ENCODE measurements at places on chromosomes 7 and 10. TPM values are rescaled to one million over a fixed set of nuclear protein-coding genes. Genes with fewer than 3 reads are reported as not detected.

GRCh38 chr10:123864923-123865322 lies 26.7 kb downstream of the CPXM2 start:
- no peak for DNase-seq
- H3K4me1 ChIP-seq, result no peaks in the 10 kb centered on the region
- no peak overlapping the region for H3K4me3 ChIP-seq
- H3K36me3 ChIP-seq, result no peaks in the 10 kb centered on the region
- H3K27me3 ChIP-seq, result no peaks in the 10 kb centered on the region

GRCh38 chr10:44619521-44619920 lies 234.6 kb upstream of the CXCL12 start:
- no peaks in the 10 kb centered on the region for H3K4me1 ChIP-seq
- H3K4me3 ChIP-seq, result no peak overlapping the region
- H3K27ac ChIP-seq, result no peak overlapping the region
- no peak for DNase-seq

Gene HMX3
- total RNA-seq, result not detected

Gene TFR2
- total RNA-seq, result 0.19 TPM

DNA sequence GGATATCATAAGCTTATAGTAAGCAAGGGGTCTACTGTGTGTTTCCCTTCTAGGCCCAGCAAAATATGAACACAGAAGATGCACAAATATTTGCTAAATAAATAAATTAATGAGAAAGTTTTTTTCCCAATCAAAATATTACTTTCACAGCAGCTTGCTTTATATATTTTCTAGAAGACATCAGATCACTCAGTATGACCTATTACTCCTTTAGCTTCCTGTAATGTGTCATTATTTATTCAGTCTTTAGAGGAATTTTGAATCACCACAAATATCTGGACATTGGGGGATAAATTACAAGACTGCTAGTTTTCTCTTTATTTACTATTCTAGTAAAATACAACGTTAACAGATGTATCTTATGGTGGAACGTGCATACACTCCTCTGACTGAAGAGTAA lies 765.8 kb upstream of the POM121L12 start:
- no peak overlapping the region for H3K27ac ChIP-seq
- H3K4me3 ChIP-seq, result no peak overlapping the region
- no peaks in the 10 kb centered on the region for H3K27me3 ChIP-seq
- DNase-seq, result no peak
- H3K4me1 ChIP-seq, result no peaks in the 10 kb centered on the region

- no peak overlapping the region for H3K4me3 ChIP-seq
- DNase-seq, result no peak
- H3K27me3 ChIP-seq, result no peaks in the 10 kb centered on the region
Measured at GRCh38 chr7:128100949-128101713, 69.9 kb upstream of the LRRC4 start.

Gene GPC2
- 0.12 TPM for total RNA-seq

- no peak for DNase-seq
- H3K27ac ChIP-seq, result peak overlapping the region; percentile 89
- H3K27me3 ChIP-seq, result no peaks in the 10 kb centered on the region
- no peaks in the 10 kb centered on the region for H3K36me3 ChIP-seq
- H3K4me1 ChIP-seq, result no peaks in the 10 kb centered on the region
Measured at GRCh38 chr10:122126763-122127659, 138.0 kb downstream of the TACC2 start.

Gene KCNIP2
- 192 TPM for total RNA-seq

Gene MMD2
- total RNA-seq, result 0.19 TPM

- no peak overlapping the region for H3K4me3 ChIP-seq
- peaks cover 10% of the 10 kb centered on the region for H3K4me1 ChIP-seq
- no peaks in the 10 kb centered on the region for H3K27me3 ChIP-seq
- H3K27ac ChIP-seq, result no peak overlapping the region
- no peak for DNase-seq
Measured at GRCh38 chr7:50492770-50493519, 42.8 kb upstream of the FIGNL1 start.

Gene NCOA4
- total RNA-seq, result 259 TPM

GRCh38 chr7:138727336-138728099 lies 26.4 kb upstream of the SVOPL start:
- H3K27ac ChIP-seq, result no peak overlapping the region
- H3K36me3 ChIP-seq, result no peaks in the 10 kb centered on the region
- no peak for DNase-seq
- H3K4me3 ChIP-seq, result no peak overlapping the region

Gene IKZF1
- total RNA-seq, result 9.7 TPM

GRCh38 chr7:148747274-148747673 lies 48.6 kb downstream of the CUL1 start:
- DNase-seq, result no peak
- no peaks in the 10 kb centered on the region for H3K36me3 ChIP-seq
- H3K27ac ChIP-seq, result no peak overlapping the region
- H3K4me3 ChIP-seq, result no peak overlapping the region
- H3K4me1 ChIP-seq, result no peaks in the 10 kb centered on the region

- no peak for DNase-seq
- no peaks in the 10 kb centered on the region for H3K36me3 ChIP-seq
- no peak overlapping the region for H3K4me3 ChIP-seq
- H3K27me3 ChIP-seq, result no peaks in the 10 kb centered on the region
Measured at GRCh38 chr10:92907280-92907679, 59.0 kb downstream of the EXOC6 start.

DNA sequence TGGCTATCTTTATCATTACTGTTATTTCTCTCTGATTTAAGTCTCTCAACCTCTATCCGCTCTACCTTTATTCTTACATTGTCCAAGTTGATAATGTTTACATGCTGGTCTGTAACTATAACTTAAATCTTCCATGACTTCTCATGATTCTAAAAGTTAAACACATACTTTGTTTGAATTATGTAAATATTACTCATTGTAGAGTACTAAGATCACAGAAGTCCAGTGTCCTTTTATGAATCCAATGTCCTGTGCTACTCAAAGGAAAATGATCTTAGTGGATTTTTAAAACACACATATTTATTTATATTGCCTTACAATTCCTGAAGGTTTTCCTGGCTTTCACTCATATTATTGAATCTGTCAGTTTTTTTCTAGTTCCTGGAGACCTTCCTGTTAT lies 70.9 kb downstream of the BBS9 start:
- no peaks in the 10 kb centered on the region for H3K36me3 ChIP-seq
- DNase-seq, result no peak
- H3K27ac ChIP-seq, result no peak overlapping the region
- H3K27me3 ChIP-seq, result no peaks in the 10 kb centered on the region

DNA sequence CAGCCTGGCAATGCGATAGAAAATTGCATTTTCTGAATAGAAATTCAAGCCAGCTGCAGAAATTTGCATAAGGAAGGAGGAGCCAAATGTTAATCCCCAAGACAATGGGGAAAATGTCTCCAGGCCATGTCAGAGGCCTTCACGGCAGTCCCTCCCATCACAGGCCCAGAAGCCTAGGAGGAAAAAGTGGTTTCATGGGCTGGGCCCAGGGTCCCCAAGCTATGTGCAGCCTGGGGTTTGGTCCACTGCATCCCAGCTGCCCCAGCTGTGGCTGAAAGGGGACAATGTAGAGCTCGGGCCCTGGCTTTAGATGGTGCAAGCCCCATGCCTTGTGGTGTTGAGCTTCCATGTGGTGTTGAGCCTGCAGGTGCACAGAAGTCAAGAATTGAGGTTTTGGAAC lies 10.0 kb upstream of the GARIN1A start:
- no peak overlapping the region for H3K4me3 ChIP-seq
- H3K27ac ChIP-seq, result no peak overlapping the region
- no peaks in the 10 kb centered on the region for H3K4me1 ChIP-seq
- no peaks in the 10 kb centered on the region for H3K36me3 ChIP-seq
- no peaks in the 10 kb centered on the region for H3K27me3 ChIP-seq
- no peak for DNase-seq

DNA sequence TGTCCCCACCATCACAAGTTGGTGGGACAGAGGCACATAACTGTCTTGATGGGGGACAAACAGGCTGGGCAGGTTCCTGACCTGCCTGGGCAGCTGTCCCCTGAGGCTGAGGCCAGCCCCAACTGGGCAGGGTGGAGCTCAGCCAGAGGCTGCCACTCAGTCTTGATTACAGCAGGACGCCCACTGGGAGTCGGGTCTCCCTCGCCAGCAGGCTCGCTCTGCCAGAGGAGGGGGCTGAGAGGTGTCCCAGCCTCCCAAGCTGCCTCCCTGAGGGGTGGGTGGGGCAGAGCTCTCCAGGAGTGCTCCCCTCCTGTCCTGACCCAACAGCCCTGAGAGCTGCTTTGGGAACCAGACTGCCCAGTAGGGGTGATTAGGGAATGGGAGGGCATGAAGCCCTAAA lies 1.8 kb upstream of the CAMK2G start:
- H3K4me3 ChIP-seq, result no peak overlapping the region
- no peaks in the 10 kb centered on the region for H3K27me3 ChIP-seq
- H3K27ac ChIP-seq, result no peak overlapping the region
- no peak for DNase-seq
- peaks cover 3% of the 10 kb centered on the region for H3K4me1 ChIP-seq

Gene SLC16A9
- 0.90 TPM for total RNA-seq

DNA sequence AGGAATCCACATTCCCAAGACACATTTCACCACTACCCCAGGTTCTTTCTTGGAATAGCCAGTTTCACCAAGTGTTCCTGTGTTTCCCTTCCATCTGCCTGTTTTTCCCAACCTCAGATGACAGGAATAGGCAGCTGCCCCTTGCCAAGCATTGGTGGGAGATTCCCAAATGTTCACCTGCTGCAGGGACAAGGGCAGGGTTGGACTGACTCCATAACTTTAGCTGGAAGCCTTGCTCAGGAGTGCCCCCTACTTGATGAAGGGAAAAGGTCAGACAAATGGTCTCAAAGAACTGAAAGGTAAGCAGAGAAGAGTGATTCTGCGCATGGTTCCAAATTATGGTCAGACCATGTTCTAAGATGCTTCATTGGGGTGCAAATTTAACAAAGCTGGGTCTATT lies 45.1 kb upstream of the LYZL1 start:
- no peak for DNase-seq
- no peaks in the 10 kb centered on the region for H3K27me3 ChIP-seq
- no peaks in the 10 kb centered on the region for H3K4me1 ChIP-seq
- H3K4me3 ChIP-seq, result no peak overlapping the region
- no peaks in the 10 kb centered on the region for H3K36me3 ChIP-seq
- H3K27ac ChIP-seq, result no peak overlapping the region

Gene ZNF804B
- 0.26 TPM for total RNA-seq

DNA sequence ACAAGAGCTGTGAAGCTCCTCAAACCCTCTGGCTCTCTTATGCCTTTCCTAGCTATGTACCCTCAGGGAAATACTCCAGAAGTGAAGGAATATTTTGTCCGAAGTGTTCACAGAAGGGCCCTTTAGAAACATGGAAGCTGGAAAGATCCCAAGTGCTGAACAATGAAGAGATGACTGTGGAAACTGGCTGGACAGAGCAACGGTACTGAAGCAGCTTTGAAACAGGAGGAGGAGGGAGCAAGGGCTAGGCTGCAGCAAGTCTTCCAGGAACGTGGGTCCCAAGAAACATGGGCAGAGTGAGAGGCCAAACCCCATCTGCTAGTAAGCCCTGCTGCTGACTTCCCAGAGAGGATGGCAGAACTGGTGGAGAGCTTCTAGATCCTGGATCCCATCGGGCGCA lies 3.0 kb upstream of the PSAP start:
- H3K27me3 ChIP-seq, result no peaks in the 10 kb centered on the region
- no peak overlapping the region for H3K4me3 ChIP-seq
- no peaks in the 10 kb centered on the region for H3K36me3 ChIP-seq
- no peak for DNase-seq

DNA sequence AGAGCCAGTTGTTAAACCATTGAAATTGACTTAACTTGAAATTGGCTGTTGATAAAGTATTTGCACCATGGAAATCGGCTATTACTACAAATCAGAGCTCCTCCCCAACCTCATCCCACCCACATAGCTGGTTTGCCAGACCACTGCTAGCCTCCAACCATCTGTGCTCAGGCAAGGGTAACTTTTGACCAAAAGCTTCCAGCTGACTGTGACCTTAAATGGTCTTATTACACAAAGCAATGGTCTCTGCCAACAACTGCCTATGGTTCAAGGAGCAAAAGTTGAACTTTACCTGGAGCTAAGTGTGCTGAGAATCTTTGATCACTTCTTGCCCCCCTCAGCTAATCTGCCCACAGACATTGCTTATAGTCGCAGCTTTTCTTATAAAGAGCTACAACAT lies 48.5 kb upstream of the ADRB1 start:
- no peak overlapping the region for H3K4me3 ChIP-seq
- no peaks in the 10 kb centered on the region for H3K36me3 ChIP-seq
- no peaks in the 10 kb centered on the region for H3K4me1 ChIP-seq
- no peak overlapping the region for H3K27ac ChIP-seq

Gene FGFBP3
- 0.31 TPM for total RNA-seq

DNA sequence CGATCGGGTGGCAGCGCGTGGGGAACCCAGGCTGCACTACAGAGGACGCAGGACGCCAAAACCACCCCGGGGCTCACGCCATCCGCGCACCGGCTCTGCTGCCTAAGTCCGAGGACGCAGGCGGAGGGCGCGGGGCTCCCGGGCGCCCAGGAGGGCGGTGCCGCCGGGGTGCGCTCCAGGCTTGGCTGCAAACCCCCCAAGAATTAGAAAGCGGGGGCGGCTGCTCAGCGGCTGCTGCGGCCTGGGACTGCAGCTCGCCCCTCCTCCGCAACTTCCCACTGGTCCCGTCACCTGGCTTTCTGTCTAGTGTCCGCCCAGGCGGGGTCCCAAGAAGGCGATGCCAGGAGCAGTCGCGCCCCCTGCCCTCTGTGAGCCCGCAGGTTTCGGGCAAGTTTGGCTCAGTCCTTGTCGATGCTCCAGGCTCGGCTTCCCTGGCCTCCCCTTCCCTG lies 1.7 kb upstream of the POU6F2 start:
- peak overlapping the region; percentile 28 for H3K4me3 ChIP-seq
- H3K36me3 ChIP-seq, result no peaks in the 10 kb centered on the region
- H3K27me3 ChIP-seq, result peaks cover 4% of the 10 kb centered on the region
- no peak overlapping the region for H3K27ac ChIP-seq
- DNase-seq, result no peak
- H3K4me1 ChIP-seq, result peaks cover 5% of the 10 kb centered on the region

DNA sequence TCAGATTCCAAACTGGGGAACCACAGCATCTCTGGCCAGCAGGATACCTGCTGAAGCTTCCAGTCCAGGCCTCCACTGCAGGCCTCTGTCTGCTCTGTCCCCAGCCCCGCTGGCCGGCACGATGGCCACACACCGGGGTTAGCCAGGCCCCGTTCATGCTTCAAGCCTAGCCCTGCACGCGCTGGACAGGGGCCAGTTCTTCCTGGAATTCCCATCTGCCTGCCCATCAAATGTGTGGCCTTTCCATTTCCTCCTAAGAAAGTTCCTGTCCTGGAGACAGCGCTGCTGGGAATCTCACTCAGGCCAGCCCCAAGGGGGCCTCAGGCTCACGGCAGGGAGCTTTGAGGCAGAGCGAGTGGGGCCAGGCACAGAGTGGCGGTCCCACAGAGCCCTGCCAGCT lies 18.0 kb downstream of the SH2B2 start:
- H3K4me1 ChIP-seq, result peaks cover 17% of the 10 kb centered on the region
- no peaks in the 10 kb centered on the region for H3K36me3 ChIP-seq
- peaks cover 3% of the 10 kb centered on the region for H3K27me3 ChIP-seq

GRCh38 chr10:12873172-12873571 lies 128.3 kb downstream of the CCDC3 start:
- H3K27ac ChIP-seq, result no peak overlapping the region
- H3K27me3 ChIP-seq, result no peaks in the 10 kb centered on the region
- DNase-seq, result no peak
- no peaks in the 10 kb centered on the region for H3K36me3 ChIP-seq

Gene PDE6C
- total RNA-seq, result not detected

Gene INPP5A
- 143 TPM for total RNA-seq

Gene NEUROD6
- not detected for total RNA-seq

GRCh38 chr7:151351027-151351426 lies 9.4 kb downstream of the NUB1 start:
- peaks cover 72% of the 10 kb centered on the region for H3K36me3 ChIP-seq
- DNase-seq, result peak; percentile 7
- H3K27ac ChIP-seq, result no peak overlapping the region
- H3K4me1 ChIP-seq, result peaks cover 15% of the 10 kb centered on the region

Data from right atrium auricular region (tissue), 2 donors.